SJSA1 (cell line): ENCODE measurements at places on chromosomes 5 and 9. TPM values are rescaled to one million over a fixed set of nuclear protein-coding genes. Genes with fewer than 3 reads are reported as not detected.

- H3K27ac ChIP-seq = no peak overlapping the region
- no peak overlapping the region for H3K4me3 ChIP-seq
- H3K27me3 ChIP-seq = no peaks in the 10 kb centered on the region
- no peak for DNase-seq
Measured at GRCh38 chr9:85700330-85700729, 41.4 kb downstream of the AGTPBP1 start.

GRCh38 chr5:173974688-173975239 is 14.2 kb upstream of the C5orf47 start:
- H3K4me1 ChIP-seq = peaks cover 19% of the 10 kb centered on the region
- peaks cover 5% of the 10 kb centered on the region; the same call in 1 of the 2 replicates for H3K27me3 ChIP-seq
- DNase-seq = no peak
- no peaks in the 10 kb centered on the region for H3K36me3 ChIP-seq
- no peak overlapping the region for H3K27ac ChIP-seq

- H3K4me3 ChIP-seq = no peak overlapping the region
- H3K27me3 ChIP-seq = no peaks in the 10 kb centered on the region; the same call in 1 of the 2 replicates
- no peak overlapping the region for H3K27ac ChIP-seq
- H3K36me3 ChIP-seq = no peaks in the 10 kb centered on the region
- DNase-seq = no peak
Measured at GRCh38 chr9:91837981-91838731, 111.9 kb downstream of the ROR2 start.

DNA sequence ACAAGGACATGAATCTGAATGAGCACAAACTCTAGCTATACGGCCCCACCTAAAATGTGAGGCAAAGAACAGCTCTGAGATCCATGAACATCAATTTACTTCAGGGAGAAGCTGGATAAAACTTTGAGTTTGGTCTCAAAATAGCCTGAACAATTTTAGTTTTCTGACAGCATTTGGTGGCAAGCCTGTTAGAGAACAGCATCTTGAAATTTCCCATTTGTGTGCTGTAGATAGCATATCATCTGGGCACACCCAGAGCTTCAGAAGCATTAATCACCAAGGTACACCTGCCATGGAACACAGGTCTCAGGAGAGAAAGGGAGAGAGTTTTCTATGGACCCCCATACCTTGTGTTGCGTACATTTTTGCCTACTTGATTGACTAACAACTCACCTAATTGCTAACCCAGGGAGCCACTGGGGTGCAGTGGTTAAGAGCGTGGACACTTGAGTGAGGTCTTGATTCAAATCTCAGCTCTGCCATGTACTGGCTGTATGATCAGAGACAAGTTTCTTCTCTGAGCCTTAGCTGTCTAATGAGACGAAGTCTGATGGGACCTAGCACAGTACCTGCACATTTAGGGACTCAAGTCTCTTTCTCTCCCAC is 264.9 kb downstream of the PIK3R1 start:
- H3K4me3 ChIP-seq = no peak overlapping the region
- H3K36me3 ChIP-seq = no peaks in the 10 kb centered on the region
- no peak for DNase-seq
- H3K27ac ChIP-seq = no peak overlapping the region

DNA sequence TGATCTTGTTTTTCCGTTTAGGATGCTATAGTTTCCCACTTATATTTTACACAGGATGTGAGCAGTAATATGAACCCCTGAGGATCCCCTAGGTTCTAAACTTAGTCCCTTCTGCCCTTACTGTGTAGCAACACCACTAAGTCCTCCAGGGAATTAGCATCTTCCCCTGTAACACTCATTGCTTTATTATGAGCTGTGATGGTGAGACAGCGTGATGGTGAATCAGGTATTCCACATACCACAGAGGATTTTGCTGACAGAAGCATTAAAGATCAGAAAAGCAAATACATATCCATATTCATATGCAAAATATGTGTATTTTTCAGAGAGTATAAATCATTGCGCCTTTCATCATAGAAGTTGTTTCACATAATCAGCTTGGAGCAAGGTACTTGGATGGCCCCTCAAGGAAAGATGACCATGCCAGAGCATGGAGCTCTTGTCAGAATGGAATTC is 317.0 kb downstream of the ICE1 start:
- H3K4me1 ChIP-seq = no peaks in the 10 kb centered on the region
- no peak for DNase-seq
- H3K36me3 ChIP-seq = no peaks in the 10 kb centered on the region

DNA sequence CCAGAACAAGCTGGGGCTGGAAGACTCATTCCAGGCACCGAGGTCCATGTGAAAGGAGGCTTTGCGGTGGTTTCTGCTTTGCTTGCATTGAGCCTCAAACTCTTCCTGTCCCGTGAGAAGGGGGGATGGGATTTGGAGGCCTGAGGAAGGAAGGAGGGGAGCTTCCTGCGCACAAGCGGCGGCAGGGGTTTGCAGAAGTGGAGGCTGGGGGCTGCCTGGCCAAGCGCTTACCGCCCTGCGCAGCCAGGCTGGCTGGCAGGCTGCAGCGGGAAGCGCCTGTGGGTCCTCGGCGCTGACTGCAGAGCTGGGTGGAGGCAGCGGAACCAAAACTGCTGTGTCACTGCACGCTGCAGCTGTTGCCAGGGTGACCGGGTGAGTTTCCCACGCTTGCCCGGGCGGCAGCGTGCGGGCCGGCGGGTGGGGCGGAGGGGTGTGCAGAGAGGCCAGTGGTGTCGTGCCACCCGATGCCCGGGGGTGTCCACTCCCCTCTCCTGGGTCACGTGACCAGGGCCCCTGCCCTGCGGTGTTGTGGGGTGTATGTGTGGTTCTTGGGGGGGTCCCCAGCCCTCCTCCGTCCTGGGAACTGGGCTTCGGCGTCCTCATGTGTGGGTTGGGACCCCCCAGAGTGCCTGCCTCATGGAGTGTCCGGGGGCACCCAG is 81.0 kb downstream of the RXRA start:
- DNase-seq = peak; percentile 94
- peaks cover 29% of the 10 kb centered on the region for H3K36me3 ChIP-seq
- peak overlapping the region; percentile 96 for H3K27ac ChIP-seq

DNA sequence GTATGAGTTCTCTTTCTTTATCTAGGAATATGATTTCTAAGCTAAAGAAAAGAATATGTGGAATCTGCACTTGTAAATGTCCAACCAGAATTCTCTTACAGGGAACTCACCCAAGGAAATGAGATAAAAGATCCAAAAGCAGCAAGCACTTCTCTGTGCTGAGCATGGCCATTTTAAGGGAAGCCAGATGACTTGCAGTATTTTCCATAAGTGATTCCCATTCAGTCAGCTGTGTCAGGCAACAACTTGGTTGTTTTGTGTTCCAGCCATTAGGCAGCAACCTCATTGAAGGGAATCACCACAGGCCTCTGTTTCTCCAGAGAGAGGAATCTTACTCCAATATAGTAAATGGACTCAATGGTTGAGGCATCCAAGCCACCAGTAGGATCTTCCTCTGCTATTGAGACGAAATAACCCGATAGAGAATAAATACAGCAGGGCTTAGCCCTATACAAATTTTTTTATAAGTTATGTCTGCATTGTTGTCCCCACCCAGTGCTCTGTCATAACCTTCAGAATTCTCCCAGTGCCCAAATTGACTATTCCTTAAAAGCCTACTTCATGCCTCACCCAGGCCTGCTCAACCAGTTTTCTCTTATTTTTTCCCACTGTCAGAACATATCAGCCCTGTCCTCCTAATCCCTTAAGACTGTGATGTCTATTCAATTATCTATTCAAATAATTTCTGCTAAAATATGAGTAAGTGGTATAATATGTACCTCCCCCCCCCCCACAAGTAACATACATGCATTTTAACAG is 236.6 kb downstream of the PJA2 start:
- no peak for DNase-seq
- no peak overlapping the region for H3K4me3 ChIP-seq
- H3K4me1 ChIP-seq = no peaks in the 10 kb centered on the region
- H3K27ac ChIP-seq = no peak overlapping the region

- H3K4me3 ChIP-seq = no peak overlapping the region
- H3K27me3 ChIP-seq = no peaks in the 10 kb centered on the region
- no peaks in the 10 kb centered on the region for H3K36me3 ChIP-seq
- DNase-seq = no peak
Measured at GRCh38 chr5:143964919-143965318, 153.0 kb downstream of the HMHB1 start.

GRCh38 chr9:114880291-114880745 is 50.1 kb downstream of the TNFSF8 start:
- no peaks in the 10 kb centered on the region for H3K27me3 ChIP-seq
- DNase-seq = no peak
- H3K4me1 ChIP-seq = no peaks in the 10 kb centered on the region
- H3K4me3 ChIP-seq = no peak overlapping the region
- no peak overlapping the region for H3K27ac ChIP-seq
- no peaks in the 10 kb centered on the region for H3K36me3 ChIP-seq

DNA sequence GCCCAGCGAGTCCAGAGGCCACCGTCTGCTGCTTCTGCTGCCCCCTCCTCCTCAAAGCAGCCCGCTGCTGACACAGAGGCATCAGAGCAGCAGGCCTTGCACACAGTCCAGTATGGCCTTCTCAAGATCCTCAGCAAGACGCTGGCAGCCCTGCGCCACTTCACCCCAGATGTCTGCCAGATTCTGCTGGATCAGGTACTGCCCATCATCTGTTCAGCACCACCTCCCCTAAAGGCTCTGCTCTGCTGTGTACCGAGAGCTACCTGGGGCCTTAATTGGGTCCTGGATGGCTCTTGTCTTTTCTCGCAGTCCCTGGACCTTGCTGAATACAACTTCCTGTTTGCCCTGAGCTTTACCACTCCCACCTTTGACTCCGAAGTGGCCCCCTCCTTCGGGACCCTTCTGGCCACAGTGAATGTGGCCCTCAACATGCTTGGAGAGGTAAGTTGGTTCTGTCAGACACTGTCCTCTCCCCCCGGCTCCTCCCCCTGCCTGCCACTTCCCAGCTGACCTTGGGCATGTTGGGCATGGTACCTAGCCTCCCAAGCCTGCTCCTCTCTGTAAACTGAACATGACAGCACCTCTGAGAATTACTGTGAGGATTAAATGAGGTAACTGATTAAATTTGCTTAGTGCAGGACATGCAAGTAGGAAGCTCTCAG is 22.7 kb downstream of the SH3GLB2 start:
- no peaks in the 10 kb centered on the region for H3K4me1 ChIP-seq
- H3K27me3 ChIP-seq = no peaks in the 10 kb centered on the region
- H3K4me3 ChIP-seq = no peak overlapping the region
- no peak overlapping the region for H3K27ac ChIP-seq

- H3K4me1 ChIP-seq = peaks cover 54% of the 10 kb centered on the region
- H3K36me3 ChIP-seq = peaks cover 20% of the 10 kb centered on the region
- no peaks in the 10 kb centered on the region for H3K27me3 ChIP-seq
- DNase-seq = no peak
- H3K27ac ChIP-seq = no peak overlapping the region
- H3K4me3 ChIP-seq = no peak overlapping the region
Measured at GRCh38 chr9:131421691-131422090, 27.8 kb downstream of the PRRC2B start.

GRCh38 chr5:103256178-103256577 is 2.4 kb upstream of the MACIR start:
- peaks cover 5% of the 10 kb centered on the region; the same call in 1 of the 2 replicates for H3K36me3 ChIP-seq
- H3K27ac ChIP-seq = no peak overlapping the region
- H3K4me3 ChIP-seq = no peak overlapping the region
- no peak for DNase-seq
- H3K27me3 ChIP-seq = peaks cover 8% of the 10 kb centered on the region

DNA sequence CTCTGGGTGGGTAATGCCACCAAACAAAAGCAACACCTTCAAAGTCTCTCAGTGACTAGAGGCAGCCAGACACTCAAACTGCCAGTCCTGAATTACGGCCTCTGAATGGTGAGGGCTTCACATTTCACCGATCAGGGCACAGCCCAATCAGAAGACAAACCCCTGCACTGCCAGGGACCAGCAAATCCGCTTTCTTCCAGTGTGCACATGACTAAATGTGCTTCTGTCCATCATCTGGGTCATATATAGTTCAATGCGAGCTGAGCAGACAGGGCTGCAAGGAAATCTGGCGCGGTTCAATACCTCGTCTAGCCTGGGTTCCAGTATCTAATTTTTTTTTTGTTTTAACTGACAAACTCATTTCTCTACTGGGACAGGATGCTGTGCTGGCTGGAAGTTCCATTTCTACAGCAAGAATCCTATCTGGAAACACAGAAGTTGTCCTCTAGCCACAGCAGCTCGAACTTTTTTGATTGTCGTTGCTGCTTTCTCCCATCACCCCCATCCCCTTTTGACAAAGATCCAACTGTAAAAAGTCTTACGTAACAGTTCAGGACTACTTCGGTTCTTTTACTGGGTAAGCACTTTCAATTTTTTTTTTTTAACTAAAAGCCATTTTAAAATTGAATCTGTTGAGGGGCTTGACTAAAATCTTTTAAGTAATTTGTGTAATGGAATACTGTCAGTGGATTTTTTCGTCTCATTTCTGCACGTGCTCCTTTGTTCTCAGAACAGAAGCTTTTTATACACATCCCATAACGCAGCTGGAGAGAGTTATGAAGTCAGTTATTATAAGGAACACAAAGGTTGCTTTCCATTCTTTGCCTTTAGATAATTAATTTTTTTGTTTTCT is 112.7 kb downstream of the NR6A1 start:
- peak overlapping the region; percentile 90 for H3K27ac ChIP-seq
- no peaks in the 10 kb centered on the region for H3K27me3 ChIP-seq
- H3K36me3 ChIP-seq = 0 out of 2 replicates have a peak, but pooled peaks cover 3% of the 10 kb centered on the region
- H3K4me1 ChIP-seq = peaks cover 32% of the 10 kb centered on the region

DNA sequence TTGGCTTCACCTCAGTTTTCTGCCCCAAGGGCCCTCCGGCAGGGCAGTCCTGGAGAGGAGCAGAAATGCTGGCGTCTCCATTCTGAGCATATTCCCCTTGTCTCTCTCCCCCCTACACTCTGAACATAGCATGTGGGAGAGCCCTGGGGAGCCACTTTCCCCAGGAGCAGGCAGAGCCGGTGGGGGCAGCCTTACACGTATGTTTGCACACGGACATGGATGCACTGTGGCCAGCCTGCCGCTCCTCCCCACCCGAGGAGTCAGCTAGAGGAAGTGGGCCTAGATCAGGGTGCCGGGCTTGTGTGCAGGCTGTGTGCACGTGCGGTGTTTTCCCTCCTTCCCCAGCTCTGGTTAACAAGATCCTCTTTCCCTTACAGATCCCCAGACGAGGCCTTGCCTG is 25.4 kb upstream of the POMT1 start:
- no peak overlapping the region for H3K27ac ChIP-seq
- H3K27me3 ChIP-seq = no peaks in the 10 kb centered on the region
- H3K4me3 ChIP-seq = no peak overlapping the region
- H3K4me1 ChIP-seq = no peaks in the 10 kb centered on the region

DNA sequence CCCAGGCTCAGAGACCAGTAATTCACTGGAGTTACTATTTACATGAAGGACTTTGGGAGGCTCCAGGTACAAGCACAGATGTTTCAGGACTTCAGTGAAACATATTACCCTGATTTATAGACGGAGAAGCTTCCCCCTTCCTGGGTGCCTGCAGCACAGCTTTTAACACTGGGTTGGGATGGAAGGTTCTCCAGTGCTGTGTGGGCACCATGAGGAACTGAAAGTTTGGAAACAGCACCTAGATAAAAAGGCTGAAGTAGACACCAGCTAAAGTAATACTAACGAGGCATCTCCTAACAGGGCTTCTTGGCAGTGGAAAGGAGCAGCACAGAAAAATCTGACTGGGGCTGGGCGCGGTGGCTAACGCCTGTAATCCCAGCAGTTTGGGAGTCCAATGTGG is 70.7 kb downstream of the GCNT1 start:
- H3K36me3 ChIP-seq = no peaks in the 10 kb centered on the region
- H3K27ac ChIP-seq = no peak overlapping the region
- H3K4me1 ChIP-seq = peaks cover 40% of the 10 kb centered on the region
- H3K27me3 ChIP-seq = no peaks in the 10 kb centered on the region
- no peak overlapping the region for H3K4me3 ChIP-seq

The RBM27 gene
- 15.9 and 30.3 TPM in 2 replicates for total RNA-seq

The PCDH1 gene
- 0.53 TPM in 1 of 2 replicates, not detected in the other for total RNA-seq

The PHF2 gene
- total RNA-seq = 14.3 and 19.9 TPM in 2 replicates

The ASPN gene
- not detected in 2 replicates for total RNA-seq

The FAM221B gene
- not detected in 2 replicates for total RNA-seq

The CORO2A gene
- 0.16 TPM in 2 replicates for total RNA-seq

The NAIP gene
- total RNA-seq = 4.2 and 5.6 TPM in 2 replicates
